NCI-H1417 treated with DMSO at 0.1 percent for 48 hours (cell line): ENCODE measurements at places on chromosomes 11 and 22.

- no peak for DNase-seq
Observed at GRCh38 chr11:104051778-104052177, 15.3 kb downstream of the DDI1 start.

GRCh38 chr11:79371152-79371551, 69.7 kb downstream of the TENM4 start:
- no peak for DNase-seq

DNA sequence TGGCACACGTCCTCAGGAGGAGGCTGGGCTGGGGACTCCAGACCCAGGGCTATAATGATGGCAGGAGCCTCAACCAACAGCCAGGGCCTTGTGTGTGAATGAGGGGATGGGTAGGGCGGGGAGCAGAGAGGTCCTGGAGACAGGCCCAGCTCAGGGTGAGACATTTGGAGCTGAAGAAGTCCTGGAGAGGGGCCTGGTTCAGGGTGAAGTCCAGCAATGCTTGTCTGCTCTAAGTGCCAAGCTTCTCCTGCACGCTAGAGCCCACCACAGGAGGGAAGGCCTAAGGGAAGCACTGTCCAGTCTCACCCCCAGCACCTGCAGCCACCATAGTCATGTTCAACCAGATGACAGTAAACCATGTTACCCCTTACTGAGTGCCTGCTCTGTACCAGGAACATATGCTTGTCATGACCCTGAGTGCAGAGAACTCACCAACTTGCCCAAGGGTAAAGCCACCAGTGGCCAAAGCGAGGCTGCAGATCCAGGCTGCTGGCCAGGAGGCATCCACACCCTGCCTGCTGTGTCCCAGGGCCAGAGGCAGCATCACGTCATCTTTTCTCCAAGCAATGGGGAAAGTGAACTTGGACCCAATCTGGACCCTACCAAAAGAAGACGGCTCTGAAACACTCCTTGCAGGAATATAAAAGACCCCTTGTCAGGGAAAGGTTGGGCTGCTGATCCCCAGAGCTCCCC, 24.0 kb downstream of the LMO1 start:
- DNase-seq, result no peak

DNA sequence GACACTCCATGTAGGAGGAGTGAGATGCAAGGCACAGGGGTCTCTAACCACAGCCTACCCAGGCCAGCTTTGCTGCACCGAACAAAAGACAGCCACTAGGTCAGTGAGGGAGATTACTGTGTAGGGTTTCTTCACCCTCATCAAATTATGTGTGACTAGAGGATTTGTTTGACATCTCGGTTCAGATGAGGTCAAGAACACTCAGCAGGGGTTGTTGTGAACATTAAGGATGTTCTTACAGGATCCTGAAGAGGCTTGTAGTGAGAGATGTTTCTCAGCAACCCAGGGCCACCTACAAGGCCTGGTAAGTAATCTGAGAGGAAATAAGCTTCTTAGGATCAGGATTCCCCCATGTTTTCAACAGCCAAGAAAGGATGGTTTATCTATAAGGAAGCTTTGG, 202.1 kb downstream of the NXPE2 start:
- no peak for DNase-seq

DNA sequence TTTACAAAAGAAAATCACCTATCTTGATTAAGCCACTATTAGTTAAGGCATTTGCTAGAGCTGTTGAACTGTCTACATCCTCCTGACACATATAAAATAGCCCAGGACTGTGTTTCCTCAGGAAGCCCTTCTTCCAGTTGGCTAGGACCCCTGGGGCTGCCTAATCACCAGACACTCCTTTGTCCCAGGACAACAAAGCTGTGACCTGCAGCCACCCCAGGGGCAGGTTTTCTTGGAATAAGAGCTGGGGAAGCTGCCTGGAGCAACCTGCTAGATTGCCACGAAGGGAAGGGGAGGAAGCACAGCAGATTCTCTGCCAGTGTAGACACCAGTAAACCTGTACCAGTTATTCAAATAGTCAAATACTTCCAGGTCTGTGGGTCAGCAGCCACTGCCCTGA, 17.6 kb downstream of the CHST1 start:
- DNase-seq, result no peak

DNA sequence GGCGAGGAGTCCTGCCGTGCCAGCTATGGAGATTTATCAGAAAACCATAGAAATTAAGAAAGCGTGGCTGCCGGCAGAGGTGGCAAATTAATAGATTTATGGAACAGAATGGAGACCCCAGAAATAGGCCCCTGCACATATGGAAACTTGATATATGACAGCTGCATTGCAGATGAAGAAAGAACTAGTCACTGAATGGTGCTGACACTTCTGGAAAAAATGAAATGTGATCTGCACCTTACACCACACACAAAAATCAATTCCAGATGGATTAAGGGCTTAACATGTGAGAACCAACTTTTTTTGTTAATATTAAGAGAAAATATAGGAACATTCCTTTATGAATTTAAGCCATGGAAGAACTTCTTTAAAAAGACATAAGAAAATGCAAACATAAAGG, 40.3 kb upstream of the TSKU start:
- no peak for DNase-seq

- DNase-seq, result no peak
Observed at GRCh38 chr11:128963744-128964325, 21.2 kb upstream of the TP53AIP1 start.

DNA sequence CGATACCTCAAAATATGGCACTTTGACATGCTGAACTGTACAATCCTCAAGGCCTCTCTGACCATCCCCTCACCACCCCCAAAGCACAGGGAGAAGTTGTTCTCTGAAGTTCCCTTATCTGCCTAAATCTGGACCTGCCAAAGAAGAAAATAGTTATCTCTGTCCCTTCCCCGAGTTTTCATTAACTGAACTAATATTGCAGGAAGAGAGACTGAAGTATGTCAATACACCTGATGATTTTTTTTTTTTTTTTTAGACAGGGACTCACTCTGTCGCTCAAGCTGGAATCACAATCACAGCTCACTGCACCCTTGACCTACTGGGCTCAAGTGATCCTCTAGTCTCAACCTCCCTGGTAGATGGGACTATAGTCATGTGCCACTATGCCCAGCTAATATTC, 75.0 kb downstream of the SIK3 start:
- DNase-seq, result no peak
